ENCODE measurements at places on chromosomes 11 and 22. TPM values are rescaled to one million over a fixed set of nuclear protein-coding genes. Genes with fewer than 3 reads are reported as not detected.

MISFA gene
- total RNA-seq = 1.5 TPM

MOGAT2 gene
- not detected for total RNA-seq

LSP1 gene
- 29.1 TPM for total RNA-seq

KDM4D gene
- total RNA-seq = 2.3 TPM

PYGM gene
- 24.2 TPM for total RNA-seq

LARGE2 gene
- 3.8 TPM for total RNA-seq
